Progenitor cell of endocrine pancreas (in vitro differentiated cells): ENCODE measurements at places on chromosomes 11 and 22. TPM values are rescaled to one million over a fixed set of nuclear protein-coding genes. Genes with fewer than 3 reads are reported as not detected.

The IFTAP gene
- total RNA-seq: 26.2 and 29.5 TPM in 2 replicates

The MUC6 gene
- total RNA-seq: 1.6 and 1.9 TPM in 2 replicates

The PRAME gene
- not detected in 2 replicates for total RNA-seq

The MPZL3 gene
- 6.3 and 7.4 TPM in 2 replicates for total RNA-seq

The SELENOO gene
- 24.3 and 24.7 TPM in 2 replicates for total RNA-seq

The HMGXB4 gene
- total RNA-seq: 23.0 and 25.0 TPM in 2 replicates

DNA sequence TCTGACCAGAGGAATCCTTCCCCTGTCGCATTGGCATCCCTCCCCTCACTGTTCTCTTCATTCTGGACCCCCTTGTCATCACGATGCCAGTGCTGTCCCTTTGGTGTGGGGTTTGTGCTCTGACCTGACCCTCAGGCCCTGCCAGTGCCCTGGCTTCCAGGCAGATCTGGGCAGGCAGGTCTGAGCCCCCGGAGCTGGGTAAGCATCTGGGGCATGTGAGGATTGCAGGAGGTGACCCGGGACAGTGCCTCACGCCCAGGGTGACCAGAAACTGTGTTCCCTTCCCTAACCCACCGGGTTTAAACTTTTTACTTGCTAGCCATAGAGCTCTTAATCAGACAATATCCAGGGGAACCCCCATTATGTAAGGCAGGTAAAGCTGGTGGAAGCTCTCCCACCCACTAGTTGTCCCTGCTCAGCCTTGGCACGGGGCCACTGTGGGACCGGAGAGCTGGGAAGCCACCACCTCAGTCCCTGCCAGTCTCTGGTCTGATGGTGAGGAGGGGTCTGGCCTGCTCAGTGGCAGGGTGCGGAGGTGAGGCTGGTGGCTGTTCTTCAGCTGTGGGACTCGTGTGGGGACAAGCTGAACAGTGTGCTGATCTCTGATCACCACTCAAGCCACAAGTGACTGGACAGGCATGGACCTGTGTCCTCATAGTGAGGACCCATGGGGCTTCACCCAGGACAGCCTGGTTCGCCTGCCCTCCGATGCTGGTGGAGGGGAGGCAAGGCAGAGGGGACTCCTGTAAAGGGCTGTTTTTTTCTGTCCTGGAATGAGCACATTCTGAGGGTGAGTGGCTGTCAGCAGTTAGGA, 38.0 kb downstream of the BCR start:
- peaks cover 67% of the 10 kb centered on the region for H3K4me1 ChIP-seq
- no peak for DNase-seq
- H3K27me3 ChIP-seq: no peaks in the 10 kb centered on the region
- H3K27ac ChIP-seq: peak overlapping the region; percentile 96
- H3K4me3 ChIP-seq: peak overlapping the region; percentile 58

DNA sequence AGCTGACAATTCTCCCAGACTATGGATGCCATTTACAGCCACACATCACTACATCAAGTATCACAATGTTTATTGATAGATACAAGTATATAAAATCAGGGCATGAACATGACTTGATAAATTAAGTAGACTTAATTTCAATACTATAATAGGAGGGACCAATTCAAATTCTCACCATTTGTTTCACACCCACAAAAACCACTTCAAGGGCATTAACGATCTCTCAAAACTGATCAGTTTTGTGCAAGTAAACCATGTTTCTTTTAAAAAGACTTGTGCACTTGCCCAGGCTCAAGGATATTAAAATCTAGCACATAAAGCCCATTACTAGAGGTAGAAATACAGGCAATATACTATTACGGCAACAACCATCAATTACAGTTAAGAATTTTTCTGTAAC, 11.7 kb downstream of the EIF4G2 start:
- H3K4me3 ChIP-seq: no peak overlapping the region
- peaks cover 6% of the 10 kb centered on the region for H3K4me1 ChIP-seq
- DNase-seq: no peak
- peak overlapping the region; percentile 10 for H3K27ac ChIP-seq
- H3K27me3 ChIP-seq: peaks cover 13% of the 10 kb centered on the region
- peaks cover 46% of the 10 kb centered on the region for H3K36me3 ChIP-seq

DNA sequence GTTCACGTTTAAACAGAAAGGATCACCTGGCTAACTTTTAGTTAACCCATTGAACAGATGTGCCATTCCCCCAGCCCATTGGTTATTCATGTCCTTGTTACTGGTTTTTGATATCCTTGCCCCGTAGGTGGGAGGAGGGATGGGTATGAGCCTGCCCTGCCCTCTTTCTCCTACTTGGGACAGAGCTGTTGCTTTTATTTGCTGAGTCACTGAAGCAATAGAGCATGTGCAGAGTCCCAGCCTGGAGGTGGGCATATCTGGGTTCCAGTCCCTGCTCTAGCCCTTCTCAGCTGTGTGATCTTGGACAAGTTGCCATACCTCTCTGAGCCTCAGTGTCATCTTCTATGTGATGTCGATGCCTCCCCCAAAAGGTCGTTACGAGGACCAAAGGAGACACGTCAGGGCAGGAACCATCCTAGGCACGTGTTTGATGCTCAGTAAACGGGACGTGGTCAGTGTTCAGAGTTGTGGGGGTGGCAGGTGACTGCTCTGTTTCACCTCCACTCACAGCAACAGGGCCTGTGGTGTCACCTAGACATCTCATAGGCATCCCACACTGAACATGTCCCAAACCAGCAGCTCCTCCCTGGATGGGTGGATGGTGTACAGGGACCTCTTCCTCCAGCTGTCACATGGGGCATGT, 61.0 kb downstream of the BMAL1 start:
- H3K27me3 ChIP-seq: peaks cover 6% of the 10 kb centered on the region
- no peaks in the 10 kb centered on the region for H3K36me3 ChIP-seq
- H3K4me3 ChIP-seq: no peak overlapping the region
- no peak for DNase-seq

GRCh38 chr11:125886997-125887372, 483 bp upstream of the HYLS1 start:
- DNase-seq: no peak
- H3K27ac ChIP-seq: peak overlapping the region; percentile 85
- no peaks in the 10 kb centered on the region for H3K36me3 ChIP-seq
- peaks cover 6% of the 10 kb centered on the region for H3K4me1 ChIP-seq
- H3K4me3 ChIP-seq: peak overlapping the region; percentile 83

- no peaks in the 10 kb centered on the region for H3K27me3 ChIP-seq
- H3K36me3 ChIP-seq: no peaks in the 10 kb centered on the region
- H3K4me3 ChIP-seq: no peak overlapping the region
Measured at GRCh38 chr11:134229126-134229790, 4.8 kb downstream of the VPS26B start.

DNA sequence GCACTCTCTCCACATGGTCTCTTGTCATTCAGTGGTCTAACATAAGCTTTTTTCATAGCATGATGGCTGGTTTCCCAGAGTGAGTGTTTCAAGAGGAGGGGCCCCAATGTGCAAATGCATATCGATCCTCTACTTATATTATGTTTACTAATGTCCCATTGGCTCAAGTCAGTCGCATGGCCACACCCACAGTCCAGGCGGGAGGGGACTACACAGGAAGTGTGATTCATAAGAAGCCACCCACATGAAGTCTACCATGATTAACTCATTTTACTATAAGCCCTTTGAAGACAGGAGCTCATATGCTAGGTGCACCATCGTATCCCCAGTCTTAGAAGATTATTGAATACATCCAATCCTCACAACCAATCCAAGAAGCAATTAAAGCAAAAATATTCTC, 89.5 kb upstream of the ISX start:
- peaks cover 2% of the 10 kb centered on the region for H3K27me3 ChIP-seq
- no peaks in the 10 kb centered on the region for H3K36me3 ChIP-seq
- H3K4me3 ChIP-seq: no peak overlapping the region
- no peak for DNase-seq

- H3K27ac ChIP-seq: no peak overlapping the region
- H3K4me3 ChIP-seq: no peak overlapping the region
- H3K27me3 ChIP-seq: peaks cover 14% of the 10 kb centered on the region
- H3K36me3 ChIP-seq: no peaks in the 10 kb centered on the region
Measured at GRCh38 chr22:47996446-47996857, 1234.0 kb downstream of the TBC1D22A start.

DNA sequence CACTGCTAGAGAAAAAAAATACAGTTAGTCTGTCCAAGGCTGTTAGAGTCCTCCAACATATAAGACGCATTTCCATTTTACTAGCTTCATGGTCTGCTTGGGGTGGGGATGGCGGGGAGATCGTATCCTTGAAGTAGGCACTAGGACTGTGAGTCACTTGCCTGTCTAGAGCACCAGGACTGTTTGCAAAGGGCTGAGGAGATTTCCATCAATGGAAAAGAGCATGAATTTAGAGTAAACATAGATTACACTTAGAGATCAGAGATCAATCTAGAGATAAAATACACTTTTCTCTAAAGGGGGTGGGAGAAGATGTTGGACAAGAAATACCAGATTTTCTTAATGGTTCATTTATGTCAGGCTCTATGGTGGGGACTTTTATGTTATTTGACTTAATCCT, 1.7 kb upstream of the MS4A7 start:
- H3K27ac ChIP-seq: no peak overlapping the region
- H3K36me3 ChIP-seq: no peaks in the 10 kb centered on the region
- peaks cover 2% of the 10 kb centered on the region for H3K27me3 ChIP-seq

DNA sequence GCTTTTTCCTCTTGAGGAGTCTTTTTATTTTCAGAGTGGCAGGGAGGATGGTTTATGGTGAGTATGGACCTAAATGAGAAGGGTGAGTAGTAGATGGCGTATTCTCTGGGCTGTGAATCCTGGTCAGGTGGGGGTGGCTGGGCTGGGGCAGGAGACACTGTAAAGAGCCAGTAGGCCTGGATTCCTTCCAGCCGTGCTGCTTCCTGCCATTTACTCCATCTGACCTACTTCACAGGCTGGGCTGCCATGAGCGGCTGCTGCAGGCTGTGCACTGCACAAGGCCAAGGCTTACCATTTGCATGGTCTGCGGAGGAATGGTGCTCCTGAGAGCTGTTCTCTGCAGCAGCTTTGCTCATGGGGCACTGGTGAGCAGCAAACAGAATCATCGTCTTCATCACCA, 297.6 kb downstream of the KIRREL3 start:
- no peaks in the 10 kb centered on the region for H3K36me3 ChIP-seq
- H3K27me3 ChIP-seq: peaks cover 48% of the 10 kb centered on the region
- H3K27ac ChIP-seq: no peak overlapping the region
